ENCODE measurements at places on chromosomes 4 and X.

GRCh38 chr4:186734251-186734650 lies 10.6 kb upstream of the FAT1 start:
- DNase-seq = no peak

DNA sequence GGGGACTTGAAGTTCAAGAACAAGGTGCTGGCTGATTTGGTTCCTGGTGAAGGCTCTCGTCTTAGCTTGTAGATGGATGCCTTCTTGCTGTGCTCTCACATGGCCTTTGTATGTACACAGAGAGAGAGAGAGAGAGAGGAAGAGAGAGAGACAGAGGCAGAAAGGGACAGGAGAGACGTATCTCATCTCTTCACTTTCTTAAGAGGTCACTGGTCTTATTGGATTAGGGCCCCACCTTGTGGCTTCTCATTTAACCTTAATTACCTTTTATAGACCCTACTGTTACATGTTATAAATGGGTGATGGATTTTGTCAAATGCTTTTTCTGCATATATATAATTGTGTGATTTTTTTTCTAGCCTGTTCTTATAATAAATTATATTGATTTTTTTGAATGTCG lies 1444.2 kb downstream of the ADGRL3 start:
- no peak for DNase-seq

- DNase-seq = no peak
Observed at GRCh38 chr4:122687531-122688061, 44.9 kb upstream of the BBS12 start.

DNA sequence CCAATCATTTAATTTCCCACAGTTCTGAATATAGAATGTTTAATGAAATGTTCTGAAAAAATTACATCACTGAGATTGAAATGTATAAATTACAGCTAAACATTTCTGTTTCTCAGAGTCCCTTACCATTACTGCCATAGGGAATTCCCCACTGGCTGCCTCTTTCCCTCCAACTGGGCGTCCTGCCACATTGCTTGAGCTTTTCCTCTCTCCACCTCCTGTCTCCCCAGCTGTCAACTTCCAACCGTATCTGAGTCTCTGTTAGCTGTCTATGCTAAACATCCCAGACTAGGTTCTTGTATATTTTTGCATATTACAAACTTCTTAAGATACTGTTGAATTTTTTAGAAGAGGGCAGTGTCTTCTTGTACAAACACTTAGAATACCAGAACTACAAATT lies 407.3 kb upstream of the SLIT2 start:
- peak; percentile 62 for DNase-seq

DNA sequence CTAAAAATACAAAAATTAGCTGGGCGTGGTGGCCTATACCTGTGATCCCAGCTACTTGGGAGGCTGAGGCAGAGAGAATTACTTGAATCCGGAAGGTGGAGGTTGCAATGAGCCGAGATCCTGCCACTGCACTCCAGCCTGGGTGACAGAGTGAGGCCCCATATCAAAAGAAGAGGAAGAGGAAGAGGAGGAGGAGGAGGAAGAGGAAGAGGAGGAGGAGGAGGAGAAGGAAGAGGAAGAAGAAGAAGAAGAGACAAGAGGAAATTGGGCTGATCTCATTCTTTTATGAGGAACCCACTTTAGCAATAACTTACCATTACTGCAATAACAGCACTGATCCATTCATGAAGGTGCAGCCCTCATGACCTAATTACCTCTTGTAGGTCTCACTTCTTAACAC lies 138.9 kb upstream of the GIMD1 start:
- no peak for DNase-seq

DNA sequence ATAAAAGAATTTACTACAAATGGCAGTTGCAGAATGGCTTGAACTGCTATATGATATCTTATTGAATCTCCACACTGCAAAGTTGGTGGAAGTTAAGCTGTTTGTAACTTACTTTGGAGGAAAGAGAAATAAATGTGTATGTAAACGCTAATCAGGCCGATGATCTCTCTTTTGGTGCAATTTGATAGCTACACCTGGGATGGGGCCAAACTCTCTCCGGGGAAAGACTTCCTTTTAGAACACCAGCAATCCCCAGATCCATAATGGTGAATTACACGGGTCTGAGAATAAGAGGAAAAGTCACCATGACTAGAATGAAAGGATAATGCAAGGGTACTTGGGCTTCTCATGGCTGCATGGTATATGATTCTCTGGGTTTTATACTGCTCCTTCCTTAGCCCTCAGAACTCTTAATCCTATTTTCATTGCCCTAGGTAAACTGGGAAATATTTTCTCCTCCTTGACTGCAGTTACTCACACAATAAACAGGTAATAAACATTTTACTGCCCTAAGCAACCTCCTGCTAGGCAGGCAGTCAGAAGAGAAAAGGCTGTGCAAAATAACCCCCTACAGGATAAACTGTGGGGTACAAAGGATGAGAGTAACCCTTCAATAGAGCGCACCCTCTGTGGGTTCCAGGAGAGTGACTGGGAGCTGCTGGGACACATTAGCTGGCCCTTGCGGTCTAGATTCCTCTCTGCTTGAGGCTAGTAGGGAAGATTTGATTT lies 109.3 kb downstream of the MGST2 start:
- DNase-seq = peak; percentile 23

- peak; percentile 51 for DNase-seq
Observed at GRCh38 chr4:104989371-104989770, 157.3 kb upstream of the TET2 start.

GRCh38 chrX:21155916-21156315 lies 218.3 kb upstream of the CNKSR2 start:
- no peak for DNase-seq

DNA sequence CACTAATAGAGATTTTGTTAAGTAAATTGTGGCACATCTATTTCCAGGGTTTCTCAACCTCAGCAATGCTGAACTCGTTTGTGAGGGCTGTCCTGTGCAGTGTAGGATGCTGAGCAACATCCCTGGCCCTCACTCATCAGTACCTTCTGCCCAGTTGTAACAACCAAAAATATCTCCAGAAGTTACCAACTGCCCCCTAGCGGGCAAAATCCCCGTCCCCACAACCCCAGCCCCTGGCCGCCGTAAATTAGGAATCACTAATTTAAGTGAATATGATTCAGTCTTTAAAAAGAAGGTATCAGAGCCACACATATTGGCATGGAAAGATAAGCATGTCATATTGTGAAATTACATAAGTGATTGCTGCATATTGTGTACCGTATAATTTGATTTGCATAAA lies 123.4 kb downstream of the ASB9 start:
- DNase-seq = peak; percentile 12

All from iris pigment epithelial cell (primary cell).